ENCODE measurements at places on chromosomes 4 and X. TPM values are rescaled to one million over a fixed set of nuclear protein-coding genes. Genes with fewer than 3 reads are reported as not detected.

- H3K27me3 ChIP-seq = no peaks in the 10 kb centered on the region
- peaks cover 17% of the 10 kb centered on the region for H3K36me3 ChIP-seq
- no peak overlapping the region for H3K27ac ChIP-seq
- DNase-seq = no peak
Measured at GRCh38 chrX:75648803-75649588, 126.2 kb upstream of the ZDHHC15 start.

Gene CT45A2
- not detected for total RNA-seq

Gene HMGB3
- total RNA-seq = 31.9 TPM

DNA sequence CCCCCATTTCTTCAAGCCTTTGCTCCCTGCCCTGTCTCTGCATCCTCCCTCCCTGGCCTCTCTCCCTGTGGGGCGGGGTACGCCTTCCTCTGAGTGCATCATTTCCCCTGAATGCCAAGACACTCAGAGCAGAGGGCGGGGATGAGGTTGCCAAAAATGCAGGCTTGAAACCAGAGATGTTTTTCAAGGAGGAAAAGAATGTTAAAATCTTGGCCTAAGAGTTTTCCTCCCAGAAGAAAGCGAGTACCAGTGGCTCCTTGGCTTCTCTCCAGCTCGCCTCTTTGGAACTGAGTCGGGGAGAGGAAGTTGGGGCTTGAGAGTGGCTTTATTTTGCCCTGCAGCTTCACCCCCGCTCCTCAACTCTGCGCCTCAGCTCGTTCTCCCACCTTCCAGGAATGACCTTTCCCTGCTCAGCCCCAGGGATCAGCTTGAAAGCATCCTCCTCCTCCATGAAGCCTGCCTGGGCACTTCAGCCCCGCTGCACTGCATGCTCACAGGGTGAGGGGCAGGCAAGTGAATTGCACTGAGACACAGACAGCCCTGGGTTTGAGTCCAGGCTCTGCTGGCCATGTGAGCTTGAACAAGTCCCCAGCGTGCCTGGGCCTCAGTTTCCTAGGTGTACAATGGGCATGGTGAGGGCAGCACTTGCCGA is 57.5 kb upstream of the SORCS2 start:
- DNase-seq = no peak
- peaks cover 1% of the 10 kb centered on the region for H3K4me1 ChIP-seq
- H3K27ac ChIP-seq = no peak overlapping the region
- H3K4me3 ChIP-seq = no peak overlapping the region
- H3K36me3 ChIP-seq = no peaks in the 10 kb centered on the region

Gene GAGE12F
- total RNA-seq = not detected

Gene EREG
- not detected for total RNA-seq

GRCh38 chr4:80180743-80181142 is 16.6 kb upstream of the PRDM8 start:
- H3K27ac ChIP-seq = peak overlapping the region; percentile 5
- peaks cover 12% of the 10 kb centered on the region for H3K27me3 ChIP-seq
- H3K4me3 ChIP-seq = no peak overlapping the region
- H3K36me3 ChIP-seq = peaks cover 17% of the 10 kb centered on the region

All from activated naive CD8-positive, alpha-beta T cell treated with anti-CD3 and anti-CD28 coated beads for 36 hours (primary cell).